Cerebellar nuclear complex (tissue), 1 donor: ENCODE measurements at places on chromosomes 7 and 10.

GRCh38 chr7:41917-42565 lies 150.3 kb upstream of the FAM20C start:
- no peak for DNase-seq

- DNase-seq, result no peak
Observed at GRCh38 chr10:88557658-88558057, 25.5 kb downstream of the RNLS start.

DNA sequence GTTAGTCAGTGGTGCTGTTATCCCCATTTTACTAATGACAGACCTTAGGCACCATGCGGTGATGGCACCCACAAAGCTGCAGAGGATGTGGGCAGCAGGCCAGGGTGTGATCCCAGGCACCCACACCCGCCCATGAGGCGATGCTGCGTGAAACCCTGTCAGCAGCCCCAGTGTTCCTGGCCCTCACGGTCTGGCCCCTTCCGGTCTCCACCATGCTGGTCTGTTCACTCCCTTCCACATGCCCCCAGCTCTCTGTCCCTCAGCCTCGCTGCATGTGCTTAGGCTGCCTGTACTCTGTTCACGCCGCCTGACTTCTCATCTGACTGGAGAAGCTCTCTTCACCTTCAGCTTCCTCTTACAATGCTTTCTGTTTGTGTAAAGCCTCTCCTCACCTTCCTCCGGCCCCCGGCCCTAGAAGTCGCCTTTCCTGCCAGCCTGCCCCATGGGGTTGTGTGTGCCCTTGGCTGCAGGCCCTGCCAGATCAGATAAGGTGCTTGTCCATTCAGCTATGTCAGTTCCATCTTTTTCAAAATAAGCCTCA lies 17.6 kb upstream of the ORAI2 start:
- DNase-seq, result no peak

DNA sequence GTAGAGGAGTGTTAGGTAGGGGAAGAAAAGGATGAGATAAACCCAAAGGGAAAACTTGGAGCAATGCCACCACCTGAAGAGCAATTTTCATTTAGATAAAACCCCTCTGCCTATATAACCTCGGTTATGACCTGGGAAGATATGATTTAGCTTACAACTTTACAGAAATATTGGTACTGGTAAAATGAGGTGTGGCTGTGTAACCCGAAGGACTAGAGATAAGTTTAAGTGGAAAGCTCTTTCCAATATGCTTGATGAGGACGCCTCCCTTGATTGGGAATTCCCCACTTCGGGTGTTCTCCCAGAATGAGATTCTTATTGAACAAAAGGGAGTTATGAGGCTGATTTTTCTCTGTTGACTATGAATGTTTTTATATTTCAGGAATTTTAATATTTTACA lies 109.5 kb upstream of the CDK6 start:
- DNase-seq, result no peak

GRCh38 chr7:20542594-20542993 lies 72.9 kb upstream of the ABCB5 start:
- no peak for DNase-seq

- no peak for DNase-seq
Observed at GRCh38 chr10:89351780-89352597, 24.2 kb downstream of the IFIT3 start.

DNA sequence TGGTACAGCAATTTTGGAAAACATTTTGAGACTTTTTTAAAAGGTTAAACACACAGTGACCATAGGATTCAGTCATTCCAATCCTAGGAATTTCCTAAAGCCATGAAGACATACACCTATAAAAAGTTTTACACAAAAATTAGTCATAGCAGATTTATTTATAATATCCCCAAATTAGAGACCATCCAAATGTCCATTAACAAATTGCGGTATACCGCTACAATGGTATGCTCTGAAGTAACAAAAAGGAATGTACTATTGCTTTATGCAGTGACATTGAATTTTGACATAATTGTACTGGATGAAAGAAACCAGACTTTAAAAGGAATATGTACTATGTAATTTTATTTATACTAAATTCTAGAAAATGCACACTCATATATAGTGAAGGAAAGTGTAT lies 362.8 kb downstream of the HGF start:
- DNase-seq, result no peak

- no peak for DNase-seq
Observed at GRCh38 chr7:138257459-138258196, 181.4 kb downstream of the AKR1D1 start.

DNA sequence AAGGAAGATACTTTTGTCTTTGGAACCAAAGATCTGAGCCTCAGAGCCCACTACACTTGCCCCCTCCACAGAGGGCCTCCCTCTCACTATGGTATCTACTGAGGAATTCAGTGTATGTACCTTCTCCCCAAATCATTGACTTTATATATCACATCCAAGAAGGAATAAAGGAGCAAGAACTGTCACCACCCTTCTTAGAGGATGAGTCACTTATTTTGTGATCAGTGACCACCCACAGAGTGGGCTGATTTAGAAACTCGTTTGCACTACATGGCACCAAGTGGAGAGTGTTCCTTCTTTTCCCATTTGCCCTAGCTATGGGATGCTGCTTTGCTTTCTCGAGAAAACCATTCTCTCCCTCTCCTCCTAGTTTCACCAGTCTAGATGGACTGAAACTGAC lies 5.7 kb downstream of the TMEM243 start:
- no peak for DNase-seq

DNA sequence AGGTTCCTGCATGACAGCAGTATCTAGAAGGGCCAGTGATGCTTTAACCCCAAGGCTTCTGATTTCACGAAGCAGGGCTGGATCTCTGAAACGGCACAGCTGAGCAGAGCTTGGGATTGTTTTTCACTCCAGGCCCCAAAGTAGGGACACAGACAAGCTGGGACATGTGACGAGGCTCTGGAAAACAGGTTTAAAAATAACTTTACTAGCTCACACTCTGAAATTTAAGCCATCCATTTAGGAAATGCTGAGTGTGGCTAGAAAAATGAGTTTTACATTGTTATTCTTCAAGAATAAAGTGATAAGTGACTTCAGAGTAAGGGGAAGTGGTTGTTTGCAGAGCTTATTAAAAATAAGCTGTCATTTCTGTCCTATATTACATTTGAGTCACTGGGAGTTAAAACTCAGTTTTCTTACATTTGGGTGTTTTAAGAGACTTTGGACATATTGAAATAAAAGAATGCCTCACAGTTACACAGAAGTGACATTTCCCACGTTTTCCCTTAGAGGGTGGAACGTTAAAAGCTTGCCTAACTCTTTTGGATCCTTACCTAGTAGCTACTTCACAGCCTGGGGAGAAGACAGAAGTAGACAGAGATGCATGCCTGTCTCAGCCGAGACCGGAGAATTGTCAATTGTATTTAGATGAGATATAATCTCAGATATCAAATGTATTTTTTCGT lies 107.8 kb downstream of the GALNT17 start:
- DNase-seq, result no peak

- no peak for DNase-seq
Observed at GRCh38 chr7:55591282-55591931, 19.1 kb upstream of the VOPP1 start.

DNA sequence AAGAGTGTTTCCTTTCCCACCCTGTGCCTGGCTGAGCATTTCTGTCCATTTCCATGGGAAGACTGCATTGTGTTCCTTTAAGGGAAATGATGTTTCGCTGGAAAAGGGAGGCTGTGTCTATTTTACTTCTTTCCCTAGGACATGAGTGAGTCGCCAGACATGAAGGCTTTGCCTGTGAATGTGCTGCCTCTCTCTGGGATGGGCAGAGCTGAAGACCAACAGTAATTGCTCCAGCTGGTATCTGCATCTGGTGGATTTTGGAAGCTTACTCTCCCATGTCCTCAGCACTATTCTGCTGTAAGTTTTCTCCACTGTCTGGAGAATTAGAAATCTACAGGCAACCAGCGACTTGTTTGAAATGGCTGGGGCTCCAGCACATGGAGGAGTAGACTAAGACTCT lies 264.6 kb upstream of the BMPER start:
- DNase-seq, result no peak

DNA sequence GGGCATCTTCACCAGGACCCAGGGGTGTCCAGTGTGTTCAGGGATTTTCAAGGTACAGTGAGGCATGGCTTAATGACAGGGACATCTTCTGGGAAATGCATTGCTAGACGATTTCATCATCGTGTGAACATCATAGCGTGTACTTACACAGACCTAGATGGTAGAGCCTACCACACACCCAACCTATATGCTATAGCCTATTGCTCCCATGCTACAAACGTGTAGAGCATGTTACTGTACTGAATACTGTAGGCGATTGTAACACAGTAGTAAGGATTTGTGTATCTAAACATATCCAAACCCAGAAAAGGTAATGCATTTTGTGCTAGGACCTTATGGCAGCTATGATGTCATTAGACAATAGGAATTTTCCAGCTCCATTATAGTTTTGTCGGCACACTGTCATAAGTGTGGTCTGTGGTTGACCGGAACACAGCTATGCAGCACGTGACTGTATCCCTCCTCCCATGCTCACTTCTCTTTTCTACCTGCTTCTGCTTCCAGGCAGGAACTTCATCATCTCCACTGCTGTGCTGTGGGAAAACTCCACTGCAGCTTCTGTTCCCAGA lies 416.2 kb upstream of the NFE2L3 start:
- no peak for DNase-seq

GRCh38 chr10:30493609-30494530 lies 59.9 kb downstream of the MAP3K8 start:
- DNase-seq, result no peak

- DNase-seq, result peak; percentile 54
Observed at GRCh38 chr7:31642681-31643115, 44.3 kb upstream of the PPP1R17 start.

- no peak for DNase-seq
Observed at GRCh38 chr7:95059842-95060313, 152.5 kb downstream of the PPP1R9A start.

DNA sequence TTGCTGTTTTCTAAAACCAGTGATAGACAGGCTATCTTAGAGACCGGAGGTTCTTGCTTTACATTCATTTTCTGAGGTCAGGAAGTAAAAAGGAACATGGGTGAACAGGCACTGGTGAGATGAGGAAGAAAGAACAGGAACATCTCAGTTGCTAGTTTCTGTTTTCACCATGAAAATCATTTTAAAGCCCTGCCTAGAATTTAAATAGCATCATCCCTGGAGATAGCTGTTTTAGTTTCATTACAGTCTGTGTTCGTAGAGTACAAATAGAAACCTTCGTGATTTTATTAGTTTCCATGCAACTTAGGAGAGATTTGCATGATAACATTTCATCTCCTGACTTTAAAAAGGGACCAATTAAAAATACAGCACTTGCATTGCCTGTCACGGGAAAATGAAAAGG lies 14.7 kb downstream of the KCNMA1 start:
- no peak for DNase-seq

- DNase-seq, result no peak
Observed at GRCh38 chr10:71694039-71694501, 25.5 kb downstream of the C10orf105 start.

- DNase-seq, result no peak
Observed at GRCh38 chr7:14637968-14638367, 264.6 kb downstream of the DGKB start.

GRCh38 chr7:5507013-5507412 lies 83.4 kb upstream of the TNRC18 start:
- no peak for DNase-seq

DNA sequence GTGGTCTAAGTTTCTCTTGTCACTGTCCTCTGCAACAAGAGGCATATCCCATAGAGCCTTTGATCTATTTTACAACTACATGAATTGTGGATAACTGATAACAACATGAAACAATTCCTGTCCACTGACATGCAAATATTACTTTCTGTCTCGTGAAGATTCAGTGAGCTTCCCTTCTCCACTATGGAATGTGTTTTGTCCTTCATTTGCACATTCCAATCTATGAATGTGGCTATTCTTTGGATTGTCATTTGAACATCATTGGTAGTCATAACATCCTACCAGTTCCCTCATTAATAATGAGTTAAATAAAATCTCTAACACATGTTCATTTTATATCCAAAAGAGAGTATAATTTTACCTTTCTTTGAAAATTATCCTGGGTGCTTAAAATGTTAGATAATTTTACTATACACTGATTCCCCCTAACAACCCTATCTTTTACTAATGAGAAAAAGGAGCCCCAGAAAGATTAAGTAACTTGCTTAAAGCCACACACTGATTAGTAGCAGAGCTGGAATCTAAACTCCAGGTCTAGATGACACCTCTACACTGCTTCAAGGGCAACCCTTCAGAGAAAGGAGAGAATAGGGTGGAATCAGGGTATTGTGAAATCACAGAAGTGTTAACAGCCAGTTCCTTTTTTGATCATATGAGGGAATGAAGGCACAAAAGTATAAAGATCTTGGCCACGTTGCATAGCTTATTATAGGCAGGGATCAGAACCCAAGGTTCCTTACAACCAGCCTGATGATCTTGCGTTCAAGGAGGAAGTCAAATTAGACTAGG lies 39.1 kb downstream of the PDE1C start:
- no peak for DNase-seq

GRCh38 chr7:120988591-120989256 lies at the start of gene CPED1:
Gene CPED1, plus strand, starts transcription at chr7:120988711. Its CDS starts 911 bp downstream, at chr7:120989622.
- no peak for DNase-seq

DNA sequence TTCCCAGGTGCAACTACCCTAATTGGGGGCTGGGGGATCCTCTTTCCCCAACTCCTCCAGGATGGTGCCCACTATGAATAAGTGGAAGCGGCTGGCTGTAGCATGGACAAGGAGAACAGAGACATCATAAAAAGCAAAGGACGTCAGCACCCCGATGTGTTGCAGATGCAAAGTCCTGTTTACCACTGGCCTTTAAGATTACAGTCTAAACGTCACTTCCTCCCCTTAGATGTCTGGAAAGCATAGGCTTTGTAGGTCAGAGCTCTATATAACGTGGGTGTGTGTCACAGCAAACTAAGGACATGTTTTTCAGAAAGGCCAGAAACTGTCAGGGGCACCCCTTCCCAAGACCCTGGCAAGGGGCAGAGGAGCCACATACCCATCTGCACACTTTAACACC lies 7.9 kb downstream of the COBL start:
- no peak for DNase-seq

- no peak for DNase-seq
Observed at GRCh38 chr10:119768455-119769094, 42.7 kb downstream of the INPP5F start.

DNA sequence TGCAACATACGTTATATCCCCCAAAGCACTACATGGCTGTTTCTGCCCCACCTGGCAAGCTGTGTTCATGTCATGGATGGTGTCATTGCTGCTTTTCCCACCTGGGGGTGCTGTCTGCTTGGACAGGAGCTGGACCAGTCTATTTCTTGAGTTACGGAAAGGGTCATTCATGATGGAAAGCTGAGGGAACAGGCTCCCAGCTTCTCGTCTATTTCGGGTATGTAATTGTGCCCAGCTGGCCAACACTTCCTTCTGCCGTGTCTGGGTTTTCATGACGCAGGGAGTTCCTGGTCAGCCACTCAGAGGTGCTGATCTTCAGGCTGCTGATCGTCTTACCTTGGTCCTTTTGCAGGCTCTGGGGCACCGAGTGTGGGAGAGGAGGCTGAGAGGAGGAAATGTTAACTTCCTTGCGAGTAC lies 8.6 kb downstream of the BTBD16 start:
- no peak for DNase-seq
